ENCODE measurements at places on chromosomes 1 and 21. TPM values are rescaled to one million over a fixed set of nuclear protein-coding genes. Genes with fewer than 3 reads are reported as not detected.

GRCh38 chr1:77227381-77227780, 8.2 kb upstream of the PIGK start:
- no peaks in the 10 kb centered on the region for H3K27me3 ChIP-seq
- no peak for DNase-seq
- no peak overlapping the region for H3K27ac ChIP-seq
- H3K4me1 ChIP-seq, result peaks cover 3% of the 10 kb centered on the region
- peaks cover 6% of the 10 kb centered on the region for H3K36me3 ChIP-seq

GRCh38 chr1:74334147-74334546, 99.0 kb downstream of the TNNI3K start:
- no peak overlapping the region for H3K27ac ChIP-seq
- no peak overlapping the region for H3K4me3 ChIP-seq
- no peaks in the 10 kb centered on the region for H3K27me3 ChIP-seq

- no peak for DNase-seq
- no peaks in the 10 kb centered on the region for H3K4me1 ChIP-seq
- no peak overlapping the region for H3K4me3 ChIP-seq
- peaks cover 8% of the 10 kb centered on the region for H3K36me3 ChIP-seq
Measured at GRCh38 chr1:119308806-119309205, 59.8 kb upstream of the HAO2 start.

GRCh38 chr1:151147665-151148064, 1.2 kb upstream of the SEMA6C start:
- peaks cover 15% of the 10 kb centered on the region for H3K4me1 ChIP-seq
- no peak overlapping the region for H3K27ac ChIP-seq
- no peaks in the 10 kb centered on the region for H3K36me3 ChIP-seq
- H3K27me3 ChIP-seq, result no peaks in the 10 kb centered on the region
- no peak for DNase-seq
- H3K4me3 ChIP-seq, result peak overlapping the region; percentile 97

- peaks cover 4% of the 10 kb centered on the region for H3K27me3 ChIP-seq
- H3K4me1 ChIP-seq, result no peaks in the 10 kb centered on the region
- H3K4me3 ChIP-seq, result no peak overlapping the region
- DNase-seq, result no peak
Measured at GRCh38 chr1:229106526-229107125, 164.3 kb upstream of the RAB4A start.

Gene SARS1
- 205 TPM for total RNA-seq

Gene GNPAT
- 38.6 TPM for total RNA-seq
